ENCODE measurements at places on chromosomes 13 and 19.

DNA sequence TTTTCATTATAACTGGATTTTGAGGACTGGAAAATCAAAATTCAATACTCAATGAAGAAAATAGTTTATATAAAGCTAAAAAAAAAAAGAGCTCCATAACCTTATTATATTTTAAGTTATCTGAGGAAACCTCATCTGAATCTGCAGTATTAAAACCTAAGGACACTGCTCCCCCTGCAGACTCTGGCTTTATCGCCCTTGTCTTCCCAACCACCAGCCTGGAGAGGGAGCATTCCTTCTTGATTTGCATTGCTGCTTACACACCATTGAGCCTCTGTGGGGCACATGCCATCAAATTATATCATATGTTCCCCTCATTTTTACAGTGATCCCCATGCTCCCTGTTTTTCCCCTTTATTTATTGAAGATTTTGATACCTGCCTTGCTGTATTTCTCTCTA, 871.4 kb upstream of the GPC6 start:
- DNase-seq, result no peak

DNA sequence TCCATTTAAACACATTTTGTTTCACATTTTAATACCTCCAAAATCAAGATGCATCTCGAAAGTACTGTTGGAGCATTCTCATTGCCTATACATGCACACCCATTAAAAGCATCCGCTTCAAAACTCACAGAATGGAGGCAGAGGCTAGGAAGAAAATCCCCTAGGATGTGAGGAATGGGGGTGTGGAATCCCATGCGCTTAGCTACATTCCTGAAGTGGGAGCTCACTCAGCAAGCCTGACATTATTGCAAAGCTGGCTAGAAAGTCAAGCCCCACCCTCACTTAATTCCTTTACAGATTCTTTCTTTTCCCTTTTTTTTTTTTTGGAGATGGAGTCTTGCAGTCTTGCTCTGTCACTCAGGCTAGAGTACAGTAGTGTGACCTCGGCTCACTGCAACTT, 4.6 kb upstream of the FAM32A start:
- no peak for DNase-seq

GRCh38 chr19:39146091-39146490, 20.5 kb downstream of the PAK4 start:
- DNase-seq, result no peak

DNA sequence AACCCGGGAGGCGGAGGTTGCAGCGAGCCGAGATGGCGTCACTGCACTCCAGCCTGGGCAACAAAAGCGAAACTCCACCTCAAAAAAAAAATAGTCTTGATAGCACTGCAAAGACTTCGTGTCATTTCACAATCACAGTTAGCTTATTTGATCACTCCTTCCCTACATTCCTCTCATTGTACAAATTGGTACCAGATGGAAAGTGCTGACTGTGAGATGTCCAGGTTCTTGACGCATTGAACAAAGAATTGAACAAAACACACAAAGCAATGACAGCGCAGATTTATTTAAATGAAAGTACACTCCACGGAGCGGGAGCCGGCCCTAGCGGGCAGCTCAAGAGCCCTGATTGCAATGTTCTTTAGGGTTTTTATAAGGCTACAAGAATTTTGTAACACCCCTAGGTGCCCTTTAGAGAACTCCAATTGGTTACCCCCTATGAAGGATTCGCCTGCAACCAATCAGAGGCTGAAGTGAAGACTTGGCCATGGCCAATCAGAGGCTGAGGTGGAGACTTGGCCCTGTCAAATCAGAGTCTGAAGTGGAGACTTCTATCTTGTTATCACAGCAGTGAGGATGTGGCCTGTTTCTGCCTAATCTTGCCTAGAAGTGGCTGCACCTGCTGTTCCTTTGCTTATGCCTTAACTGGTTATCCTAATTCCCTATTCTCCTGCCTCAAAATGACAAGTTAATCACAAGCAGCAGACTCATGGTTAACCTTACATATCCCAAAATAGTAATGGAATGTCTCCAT, 16.7 kb downstream of the ZNF556 start:
- DNase-seq, result no peak

- DNase-seq, result no peak
Measured at GRCh38 chr13:35468195-35468594, 8.3 kb downstream of the MAB21L1 start.

DNA sequence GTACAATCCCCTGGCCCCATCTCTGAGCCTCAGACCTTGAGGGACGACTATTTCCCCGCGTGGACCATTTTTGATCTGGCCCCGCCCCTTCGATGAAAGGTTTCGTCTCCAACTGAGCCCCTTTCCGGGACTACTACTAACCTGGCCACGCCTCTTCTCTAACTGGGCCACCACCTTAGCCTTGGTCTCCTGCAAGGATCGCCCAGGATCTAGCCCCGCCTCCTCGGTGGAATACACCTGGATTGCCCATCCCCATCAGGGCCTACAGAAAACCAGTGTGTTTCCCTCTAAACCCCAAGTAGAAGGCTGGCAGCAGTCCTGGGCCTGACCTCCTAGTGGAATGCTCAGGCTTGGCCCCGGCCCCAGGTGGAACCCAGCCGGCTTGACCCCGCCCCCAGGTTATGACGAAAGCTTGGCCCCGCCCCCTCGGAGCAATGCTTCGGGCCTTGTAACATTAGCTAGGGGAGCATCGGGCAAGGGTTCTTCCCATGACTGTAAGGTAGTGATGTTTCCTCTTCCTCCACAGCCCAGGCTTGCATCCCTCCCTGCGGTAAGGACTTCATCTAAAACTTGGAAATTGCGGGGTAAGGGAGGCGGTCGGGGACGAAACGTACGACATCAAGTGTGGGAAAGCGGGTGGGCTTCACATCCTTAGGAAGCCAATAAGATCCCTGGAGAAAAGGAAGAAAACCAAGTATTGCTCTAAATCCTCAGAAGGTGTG, 9.1 kb downstream of the SPACA6 start:
- no peak for DNase-seq
